ENCODE measurements at places on chromosomes 7 and 10.

- no peak for DNase-seq
Observed at GRCh38 chr10:113096128-113096996, 146.3 kb downstream of the TCF7L2 start.

DNA sequence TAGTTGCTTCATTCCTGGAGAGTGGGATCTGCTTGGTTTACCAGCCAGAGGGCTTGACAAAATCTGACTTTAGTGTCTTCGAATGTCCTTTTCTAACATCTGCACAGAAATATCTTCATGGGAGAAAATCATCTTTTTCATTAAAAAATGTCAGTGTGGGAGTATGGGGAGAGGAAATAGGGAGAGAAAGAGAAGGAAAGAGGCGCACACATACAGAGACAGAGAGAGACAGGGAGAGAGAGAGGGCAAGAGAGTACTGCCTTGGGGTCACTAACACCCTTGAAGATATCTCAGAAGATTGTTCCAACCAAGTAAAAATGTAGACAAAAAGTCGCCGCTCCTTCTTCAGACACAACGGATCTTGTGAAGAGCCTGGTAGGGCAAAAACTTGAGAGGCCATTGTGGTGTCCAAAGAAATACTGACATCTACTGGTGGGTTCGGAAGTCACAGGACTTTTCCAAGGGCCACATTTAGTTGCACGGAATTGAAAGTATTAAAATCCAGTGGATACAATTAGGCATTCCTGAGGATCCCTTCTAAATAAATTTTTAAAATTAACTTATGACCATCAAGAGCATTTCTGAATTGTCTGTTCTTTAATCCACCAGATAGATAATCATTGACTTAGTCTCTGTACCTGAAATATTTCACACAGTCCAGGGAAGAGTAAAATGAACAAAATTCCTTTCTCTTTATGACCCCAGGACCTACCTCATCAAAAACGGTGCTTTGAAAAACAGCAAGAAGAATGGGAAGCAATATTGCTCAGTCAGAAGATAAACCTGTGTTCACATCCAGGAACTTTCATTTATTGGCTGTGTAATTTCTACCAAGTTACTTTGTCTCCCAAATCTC, 29.7 kb downstream of the VIM start:
- DNase-seq, result peak; percentile 47

DNA sequence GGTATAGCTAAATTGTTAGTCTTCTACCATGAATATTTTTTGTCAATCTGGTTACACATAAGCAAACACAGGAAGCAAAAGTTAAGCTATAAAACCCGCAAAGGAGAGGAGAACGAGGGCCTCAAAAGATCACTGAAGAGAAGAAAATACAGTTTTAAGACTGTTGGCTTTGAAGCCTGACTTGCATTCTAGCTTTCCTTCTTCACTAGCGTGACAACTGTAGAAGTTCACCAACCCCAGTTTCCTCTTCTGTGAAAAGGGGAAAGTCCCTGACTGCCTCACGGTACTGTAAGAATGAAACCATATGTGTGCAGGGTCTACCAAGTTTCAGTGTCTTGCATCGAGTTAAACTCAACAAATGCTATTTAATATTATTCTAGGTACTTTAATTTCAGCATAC, 7.5 kb upstream of the LRRN3 start:
- no peak for DNase-seq

DNA sequence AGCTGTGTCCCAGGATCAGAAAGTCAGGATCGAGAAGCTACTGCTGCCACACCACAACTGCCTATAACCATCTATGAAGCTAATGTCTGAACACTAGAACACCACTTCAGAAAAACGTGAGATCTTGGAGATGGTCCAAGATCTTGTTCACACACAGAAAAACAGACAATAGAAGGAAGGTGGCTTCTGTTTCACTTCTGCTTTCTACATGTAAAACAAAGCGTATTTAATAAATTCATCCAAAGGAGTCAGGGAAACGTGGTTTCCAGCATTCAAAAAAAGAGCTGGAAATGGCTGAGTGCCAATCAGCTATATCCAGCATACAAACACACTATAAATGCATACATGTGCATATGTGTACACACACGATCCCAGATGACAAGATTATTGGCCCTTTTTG, 70.2 kb upstream of the CCDC71L start:
- no peak for DNase-seq

DNA sequence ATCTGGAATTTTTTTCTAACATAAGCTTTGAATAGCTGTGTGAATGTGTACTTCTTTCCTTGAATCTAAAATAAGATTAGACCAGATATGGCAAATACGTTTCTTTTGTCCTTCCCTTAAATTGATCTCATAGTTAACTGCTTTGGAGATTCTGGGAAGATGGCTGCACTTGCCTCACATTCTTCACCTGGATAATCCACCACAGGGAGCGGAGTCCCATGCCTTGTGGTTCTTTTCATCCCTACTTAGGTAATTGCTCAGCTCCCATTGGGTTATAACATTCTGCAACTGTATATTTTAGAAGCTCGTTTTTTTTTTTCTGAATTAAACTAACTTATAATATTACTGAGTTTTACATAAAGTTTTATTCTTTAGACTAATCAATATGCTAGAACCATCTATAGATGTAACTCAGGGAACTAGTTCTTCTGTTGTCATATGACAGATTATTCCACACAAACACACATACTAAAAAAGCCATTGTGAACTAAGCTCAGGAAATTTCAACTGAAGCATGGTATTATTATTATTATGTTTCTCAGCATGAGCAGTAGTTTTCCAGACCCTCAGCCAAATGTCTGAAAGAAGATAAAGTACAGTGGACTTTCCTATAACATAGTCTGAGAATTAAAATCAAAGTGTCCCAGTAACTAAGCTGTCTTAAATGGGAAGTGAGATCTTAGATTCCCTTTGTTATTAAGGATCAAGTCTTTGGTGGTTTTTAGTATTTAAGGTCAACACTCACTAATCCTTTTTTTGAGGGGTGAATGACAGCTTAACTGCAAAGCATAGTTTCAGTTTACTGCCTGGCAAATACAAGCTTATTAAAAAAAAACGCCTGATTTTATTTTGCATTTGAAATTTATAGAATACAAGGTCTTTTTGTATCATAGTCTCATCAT, 182.3 kb downstream of the PPP1R9A start:
- no peak for DNase-seq

DNA sequence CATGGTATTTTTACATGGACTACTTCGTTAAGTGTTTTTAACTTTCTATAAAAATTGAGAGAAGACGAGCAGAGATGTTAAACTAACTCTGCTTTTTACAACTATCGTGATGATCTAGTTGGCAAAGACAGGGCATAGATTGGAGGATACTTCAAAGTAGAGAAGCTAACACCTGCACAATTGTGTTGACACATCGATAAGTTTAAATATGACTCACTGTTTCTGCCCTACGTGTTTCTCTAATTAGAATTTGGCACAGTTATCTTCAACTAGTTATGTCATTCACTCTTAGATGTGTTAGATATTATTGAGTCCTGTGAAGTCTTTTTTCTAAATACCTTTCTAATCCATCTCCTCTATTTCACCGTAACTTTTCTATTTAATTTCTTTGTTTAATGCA, 68.5 kb upstream of the FERD3L start:
- DNase-seq, result no peak

DNA sequence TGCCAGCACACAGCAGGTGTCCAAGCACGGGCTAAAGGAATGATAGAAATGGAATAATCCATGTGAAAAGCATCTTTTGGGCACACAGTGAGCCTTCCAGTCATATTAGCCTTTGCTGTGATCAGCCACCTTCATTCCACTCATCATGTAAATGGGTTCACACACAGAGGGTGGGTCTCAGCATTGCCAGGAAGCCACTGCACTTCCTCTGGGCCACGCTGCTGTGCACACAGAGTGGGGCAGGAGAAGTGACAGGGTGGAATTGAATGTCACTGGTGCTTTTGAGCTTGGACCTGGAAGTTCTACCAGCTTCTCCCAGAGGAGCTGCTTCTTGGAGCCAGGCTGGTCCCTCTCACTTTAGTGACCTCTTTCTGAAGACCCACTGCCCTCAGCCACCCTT, 203.5 kb downstream of the USP6NL start:
- DNase-seq, result no peak

DNA sequence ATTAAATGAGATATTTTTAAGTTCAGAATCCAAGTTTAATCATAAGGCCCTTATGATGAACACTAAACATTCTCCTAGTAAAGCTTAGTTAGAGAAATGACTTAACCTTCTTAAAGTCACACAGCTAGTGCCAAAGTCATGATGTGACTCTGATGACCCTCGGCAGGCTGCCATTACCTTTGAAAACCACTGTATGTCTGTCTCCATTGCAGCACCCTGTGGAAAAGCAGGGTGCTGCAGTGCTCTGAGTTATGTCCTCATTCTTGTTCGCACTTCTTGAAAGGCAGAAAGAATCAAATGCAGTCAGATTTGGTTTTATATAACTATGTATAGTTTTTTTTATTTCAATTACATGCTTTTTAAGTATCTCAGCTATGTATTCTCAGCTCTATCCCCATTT, 105.0 kb downstream of the PHTF2 start:
- DNase-seq, result no peak

DNA sequence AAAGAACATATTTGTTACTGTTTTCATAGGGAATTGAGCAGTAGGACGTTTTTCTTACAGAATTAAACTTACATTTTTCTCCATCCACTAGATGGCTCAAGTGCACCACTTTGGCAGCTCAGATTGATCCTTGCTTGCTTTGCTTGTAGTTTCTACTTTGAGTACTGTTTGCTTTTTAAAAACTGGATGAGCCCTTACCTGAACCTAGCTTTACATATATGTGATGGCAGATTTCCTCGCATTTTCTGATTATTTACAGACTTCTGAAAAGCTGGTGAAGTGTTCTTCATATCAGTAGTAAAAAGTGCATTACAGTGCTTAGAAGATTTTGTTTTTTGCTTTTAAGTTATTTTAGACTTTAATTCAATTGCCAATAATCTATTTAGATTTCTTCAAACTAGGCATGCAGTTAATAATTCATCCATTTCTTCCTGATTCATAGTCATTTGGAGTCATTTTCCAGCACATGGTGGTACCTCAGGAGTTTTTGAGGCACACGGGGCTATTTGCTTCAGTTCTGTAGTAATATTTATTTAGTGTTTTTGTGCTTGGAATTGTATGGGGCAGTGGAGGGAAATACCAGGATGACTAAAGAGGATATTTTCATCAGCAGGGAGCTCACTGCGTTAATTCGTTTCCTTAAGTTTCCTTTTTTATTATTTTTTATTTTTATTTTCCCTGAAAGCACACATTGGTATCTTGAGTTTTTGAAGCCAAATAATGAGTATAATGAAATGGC, 57.3 kb downstream of the MAPK8 start:
- no peak for DNase-seq

DNA sequence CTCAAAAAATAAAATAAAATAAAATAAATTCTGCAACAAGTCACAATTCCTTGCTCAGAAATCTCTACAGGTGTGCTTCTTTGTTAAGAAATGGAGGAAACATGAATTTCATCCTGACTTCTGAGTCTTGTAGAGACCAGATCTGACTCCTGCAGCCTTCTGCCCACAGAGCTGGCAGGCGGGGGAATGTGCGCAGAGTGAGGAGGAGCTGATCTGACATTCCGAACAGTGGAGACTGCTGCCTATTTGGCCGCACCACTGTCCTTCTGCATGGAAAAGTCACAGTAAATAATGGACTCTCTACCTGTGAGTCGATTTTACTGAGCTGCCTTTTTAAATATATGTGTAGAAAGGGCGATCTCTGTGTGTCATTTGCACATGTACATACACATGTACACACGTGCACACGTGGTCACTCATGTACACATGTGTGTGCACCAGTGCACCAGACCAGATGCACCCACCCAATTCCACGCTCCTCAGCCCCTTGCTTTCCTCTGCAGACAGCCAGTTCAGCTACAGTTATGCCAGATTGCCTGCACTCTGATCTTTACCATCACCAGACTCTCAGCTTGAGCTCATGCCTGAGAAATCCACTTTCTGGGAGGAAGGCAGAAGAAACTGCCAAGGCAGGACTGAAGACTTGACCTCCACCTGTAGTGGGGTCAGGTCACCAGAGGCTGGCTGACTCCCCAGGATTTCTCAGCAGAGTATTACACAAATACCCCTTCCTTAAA, 54.9 kb downstream of the IKZF1 start:
- no peak for DNase-seq

GRCh38 chr7:641269-641671, 85.2 kb upstream of the DNAAF5 start:
- no peak for DNase-seq

DNA sequence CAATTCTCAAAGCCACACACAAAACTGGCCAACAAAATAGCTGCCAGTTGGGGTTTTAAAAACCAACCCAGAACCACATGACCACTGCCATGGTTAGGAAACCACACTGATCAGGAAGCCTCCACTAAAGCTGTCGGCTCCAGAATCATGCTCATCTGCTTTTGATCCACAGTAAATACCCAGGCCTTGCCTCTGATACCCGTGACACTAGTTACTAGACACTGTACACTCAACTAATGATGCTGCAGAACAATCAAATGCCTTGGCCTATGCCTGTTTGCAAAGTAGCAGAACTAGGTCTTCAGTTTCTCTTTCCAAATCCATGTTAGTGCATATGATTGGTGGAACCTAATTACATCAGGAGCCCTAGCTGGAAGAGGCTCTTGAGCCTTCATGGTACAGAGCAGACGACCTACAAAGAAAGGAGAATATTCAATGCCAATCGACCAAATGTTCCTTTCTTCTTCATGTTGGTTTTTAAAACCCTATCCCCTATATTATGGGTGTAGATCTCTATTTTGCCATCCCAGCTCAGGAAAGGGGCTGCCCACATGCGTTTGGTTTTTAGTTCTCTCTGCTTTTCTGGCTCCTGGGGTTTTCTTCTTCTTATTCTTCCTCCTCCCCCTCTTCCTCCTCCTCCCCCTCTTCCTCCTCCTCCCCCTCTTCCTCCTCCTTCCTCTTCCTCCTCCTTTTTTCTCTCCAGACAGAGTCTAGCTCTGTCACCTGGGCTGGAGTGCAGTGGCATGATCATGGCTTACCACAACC, 76.6 kb downstream of the CNNM2 start:
- DNase-seq, result no peak

- no peak for DNase-seq
Observed at GRCh38 chr10:10054466-10054865, 963.2 kb upstream of the CELF2 start.

DNA sequence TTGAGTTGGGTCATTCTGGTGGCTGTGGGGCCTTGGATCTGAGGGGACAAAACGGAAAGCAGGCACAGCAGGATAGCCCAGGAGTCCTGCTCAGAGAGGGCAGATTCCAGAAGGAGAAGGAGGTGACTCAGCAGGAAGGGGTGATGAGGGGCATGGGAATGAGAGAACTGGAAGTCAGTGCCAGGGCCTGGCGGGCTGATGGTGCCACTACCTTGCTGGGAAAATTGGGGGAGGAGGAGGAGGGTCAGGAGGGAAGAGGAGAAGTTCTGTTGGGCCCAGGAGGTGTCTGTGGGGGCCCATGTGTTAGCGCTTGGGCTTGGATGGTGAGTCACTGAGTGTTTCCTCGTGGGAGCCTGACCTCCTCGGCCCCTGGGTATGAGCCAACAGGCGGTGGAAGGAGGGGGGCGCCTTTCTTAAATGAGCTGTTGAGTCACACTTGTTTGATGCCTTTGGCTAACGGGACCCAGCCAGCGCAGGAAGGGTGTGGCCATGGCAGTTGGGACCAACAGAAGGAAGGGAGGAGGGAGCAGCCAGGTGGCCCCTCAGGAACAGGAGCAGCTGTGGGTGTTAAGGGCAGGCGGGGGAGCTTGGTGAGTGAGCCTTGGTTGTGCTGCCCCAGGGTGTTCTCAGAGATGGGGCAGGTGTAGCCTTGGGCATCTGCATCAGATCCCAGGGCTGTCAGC, 130.0 kb upstream of the BTBD16 start:
- no peak for DNase-seq

All from left lobe of liver (tissue), 2 donors.